ENCODE measurements at places on chromosomes 5 and 9. TPM values are rescaled to one million over a fixed set of nuclear protein-coding genes. Genes with fewer than 3 reads are reported as not detected.

- DNase-seq = no peak
Observed at GRCh38 chr5:158965334-158965733, 134.4 kb downstream of the EBF1 start.

GRCh38 chr5:132102101-132102701 lies 28.6 kb downstream of the CSF2 start:
- DNase-seq = no peak

GRCh38 chr5:117800261-117800660 lies 1188.1 kb downstream of the DTWD2 start:
- peak; percentile 14 for DNase-seq

The SV2C gene
- total RNA-seq = not detected

GRCh38 chr5:132839426-132840301 lies 9.2 kb upstream of the SHROOM1 start:
- DNase-seq = peak; percentile 67

- peak; percentile 46 for DNase-seq
Observed at GRCh38 chr9:19375538-19375937, 4.5 kb downstream of the RPS6 start.

- peak; percentile 100 for DNase-seq
Observed at GRCh38 chr5:17180864-17181723, 36.3 kb upstream of the BASP1 start.

The GABRG2 gene
- not detected for total RNA-seq

GRCh38 chr9:114164191-114164794 lies 9.0 kb downstream of the COL27A1 start:
- DNase-seq = no peak

DNA sequence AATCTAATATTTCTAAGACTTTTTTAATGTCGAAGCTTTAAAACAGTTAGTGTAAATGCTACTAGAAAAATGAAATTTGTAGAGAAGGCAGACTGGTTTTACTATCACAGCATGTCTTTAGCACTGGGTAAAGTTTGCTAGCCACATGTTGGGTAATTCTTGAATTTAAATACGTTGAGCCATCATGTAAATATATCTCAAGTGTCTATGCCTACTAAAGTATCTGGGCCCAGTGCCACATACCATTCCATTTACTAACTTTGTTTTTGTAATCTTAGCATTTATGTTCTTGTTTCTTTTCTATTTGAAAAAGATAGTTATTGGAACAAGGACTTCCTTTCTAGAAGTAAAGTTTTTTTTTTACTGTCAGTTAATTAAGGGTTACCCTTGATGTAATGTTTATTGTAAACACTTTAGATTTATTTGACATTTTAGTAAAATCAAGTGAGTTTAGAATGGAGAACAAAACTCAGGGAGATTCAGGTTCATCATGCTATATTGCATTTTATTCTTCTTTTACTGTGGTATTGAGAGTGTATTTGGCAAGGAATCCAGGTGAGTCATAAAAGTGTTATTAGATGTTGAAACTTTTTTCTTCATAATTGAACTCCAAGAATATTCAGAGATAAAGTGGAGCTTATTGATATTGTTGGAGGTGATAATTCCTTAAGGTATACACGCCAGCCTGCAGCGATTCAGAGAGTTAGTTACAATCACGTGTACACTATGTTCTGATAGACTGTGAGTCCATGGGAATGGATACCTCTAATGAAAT lies 182.4 kb downstream of the CCDC171 start:
- DNase-seq = peak; percentile 88

- no peak for DNase-seq
Observed at GRCh38 chr5:89128906-89129625, 246.1 kb upstream of the MEF2C start.

DNA sequence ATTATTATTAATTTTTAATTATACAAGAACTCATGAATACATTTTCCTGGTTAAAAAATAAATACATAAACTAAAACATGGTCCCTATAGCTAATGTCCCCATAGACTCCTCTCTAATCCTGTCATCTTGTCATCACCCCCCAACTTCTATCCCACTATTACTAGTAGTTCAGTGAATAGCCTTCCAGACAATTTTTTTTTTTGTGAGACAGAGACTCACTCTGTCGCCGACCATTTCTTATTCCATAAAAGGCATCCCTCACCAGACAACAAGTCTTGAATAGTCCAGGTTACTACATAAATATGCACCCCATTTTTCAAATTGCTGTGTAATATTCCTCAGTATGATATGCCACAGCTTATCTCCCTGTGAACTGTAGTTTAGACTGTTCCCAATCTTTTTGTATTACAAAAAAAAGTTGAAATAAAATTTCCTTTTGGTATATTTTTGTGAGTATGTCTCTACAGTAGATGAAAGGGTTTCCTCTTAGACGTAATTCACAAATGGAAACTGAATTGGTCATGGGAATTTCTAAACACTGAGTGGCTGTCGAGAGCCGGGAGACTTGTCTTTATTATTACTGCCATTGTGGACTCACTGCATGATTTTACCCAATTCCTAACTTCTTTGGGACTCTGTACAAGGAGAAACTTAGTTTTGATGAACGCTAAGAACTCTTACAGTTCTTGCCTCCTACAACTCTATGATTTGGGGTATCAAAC lies 6.4 kb upstream of the ABLIM3 start:
- DNase-seq = no peak

- DNase-seq = peak; percentile 94
Observed at GRCh38 chr5:59079622-59080620, 497.0 kb downstream of the RAB3C start.

The NPR3 gene
- 56.0 TPM for total RNA-seq

- peak; percentile 44 for DNase-seq
Observed at GRCh38 chr5:127942246-127943060, 141.1 kb upstream of the SLC12A2 start.

DNA sequence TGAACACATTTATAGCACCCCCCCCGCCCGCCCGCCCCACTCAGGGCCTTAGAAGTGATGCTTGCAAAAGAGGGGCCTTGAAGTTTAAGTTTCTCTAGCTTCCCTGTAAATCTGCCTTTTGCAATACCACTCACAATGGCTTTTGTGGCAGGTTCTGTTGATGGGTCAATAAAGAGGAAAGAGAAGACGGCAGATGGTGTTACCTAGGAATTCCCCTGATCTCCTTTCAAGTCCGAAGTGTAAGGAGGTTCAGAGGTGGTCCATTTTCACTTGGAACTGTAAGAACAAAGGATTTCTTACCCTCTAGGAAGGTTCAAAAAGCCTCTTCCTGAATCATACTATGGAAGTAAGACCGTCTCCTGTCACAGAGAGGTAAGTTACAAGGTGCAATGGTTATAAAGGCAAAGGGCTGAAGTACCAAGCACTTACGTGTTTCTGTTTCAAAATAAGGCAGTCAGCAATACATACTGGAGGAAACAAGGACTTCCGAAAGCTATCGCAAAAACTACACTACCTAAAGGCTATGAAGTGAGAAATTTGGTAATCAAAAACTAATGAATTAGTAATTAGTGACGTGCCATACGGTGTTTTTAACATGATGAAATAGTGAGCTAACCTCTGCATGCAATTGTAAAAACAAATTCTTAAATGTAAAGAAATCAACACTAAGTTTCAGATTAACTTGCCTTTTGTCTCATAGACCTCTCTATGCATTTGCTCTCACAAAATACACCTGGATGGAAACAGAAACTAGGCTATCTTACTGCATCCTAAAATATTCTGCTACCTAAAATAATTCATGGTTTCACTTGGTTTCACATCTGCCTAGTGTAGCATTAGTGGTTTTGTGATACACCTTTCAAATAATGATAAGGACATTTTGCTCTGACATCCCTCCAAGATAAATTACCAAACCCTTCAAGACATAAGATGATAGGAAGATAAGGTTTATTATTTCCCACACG lies 589.4 kb upstream of the FAM174A start:
- DNase-seq = no peak

DNA sequence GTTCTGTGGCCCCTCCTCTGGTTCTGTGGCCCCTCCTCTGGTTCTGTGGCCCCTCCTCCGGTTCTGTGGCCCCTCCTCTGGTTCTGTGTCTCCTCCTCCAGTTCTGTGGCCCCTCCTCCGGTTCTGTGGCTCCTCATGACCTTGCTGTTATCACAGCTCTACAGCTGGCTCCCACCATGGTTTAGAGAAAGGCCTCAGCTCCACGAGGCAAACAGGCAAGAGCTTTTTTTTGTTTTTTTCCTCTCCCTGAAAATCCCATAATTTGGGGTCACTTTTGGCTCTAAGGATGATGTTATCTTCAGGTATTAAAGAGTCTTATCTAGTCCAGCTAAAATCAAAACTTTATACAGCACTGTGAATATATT lies 31.8 kb downstream of the C5orf15 start:
- DNase-seq = no peak

DNA sequence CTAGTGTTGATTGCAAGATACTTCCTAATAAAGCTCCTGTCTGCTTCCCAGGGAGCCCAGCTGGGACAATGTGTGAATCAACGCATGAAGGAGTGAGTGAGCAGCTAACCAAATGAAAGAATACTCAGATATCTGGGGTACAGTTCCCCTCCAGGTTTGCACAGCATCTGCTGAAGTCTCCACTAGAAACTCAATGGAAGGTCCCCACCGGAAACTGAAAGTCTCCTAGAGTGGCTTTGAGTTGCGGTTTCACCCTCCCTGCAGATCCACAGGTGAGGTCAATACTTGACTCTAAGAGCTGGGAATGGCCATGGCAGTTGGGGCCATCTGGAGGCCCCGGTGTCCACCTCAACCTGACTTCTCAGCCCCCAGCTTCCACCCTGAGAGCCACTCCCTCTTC lies 198.2 kb upstream of the MSX2 start:
- DNase-seq = no peak

DNA sequence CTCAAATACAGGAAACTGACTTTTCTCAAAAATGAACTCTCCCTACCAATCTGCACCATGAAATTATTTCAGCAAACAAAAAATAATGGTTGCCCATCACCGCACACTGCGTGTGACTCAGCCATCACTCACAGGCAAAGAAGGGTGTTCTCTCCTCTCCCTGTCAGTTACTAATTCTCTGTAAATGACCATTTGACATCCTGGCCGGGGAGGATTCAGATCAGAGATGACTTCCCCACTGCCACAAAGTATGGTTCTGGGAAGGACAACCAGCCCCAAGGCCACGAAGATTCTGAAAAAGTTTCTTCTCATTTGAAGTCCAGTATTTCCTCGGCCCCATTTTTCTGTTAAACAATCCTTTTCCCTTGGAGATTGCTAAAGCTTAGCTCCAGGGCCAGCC lies 199.4 kb downstream of the AUH start:
- DNase-seq = peak; percentile 37

DNA sequence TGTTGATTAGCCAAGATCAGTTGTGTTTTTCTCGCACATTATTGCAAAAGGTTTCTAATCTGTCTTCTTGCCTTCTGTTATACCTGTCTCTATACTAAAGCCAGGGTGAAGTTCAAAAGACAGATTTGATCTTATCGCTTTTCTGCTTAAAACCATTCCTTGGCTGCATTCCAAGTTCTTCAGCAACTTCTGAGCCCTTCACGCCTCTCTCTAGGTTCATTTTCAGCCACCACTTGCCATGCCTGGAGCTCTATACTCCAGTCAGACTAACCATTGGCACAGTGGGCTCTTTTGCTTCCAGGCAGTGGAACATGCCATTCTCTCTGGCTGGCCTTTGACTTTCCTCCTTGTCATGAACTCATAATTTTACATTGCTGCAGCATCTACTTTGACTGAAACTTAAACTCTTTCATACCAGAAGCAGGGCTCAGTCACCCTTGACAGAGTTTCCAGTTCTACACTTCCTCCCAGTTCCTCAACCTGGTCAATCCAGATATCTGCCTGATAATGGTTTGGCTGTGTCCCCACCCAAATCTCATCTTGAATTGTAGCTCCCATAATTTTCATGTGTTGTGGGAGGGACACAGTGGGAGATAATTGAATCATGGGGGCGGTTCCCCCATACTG lies 114.4 kb downstream of the SLC12A2 start:
- DNase-seq = no peak

DNA sequence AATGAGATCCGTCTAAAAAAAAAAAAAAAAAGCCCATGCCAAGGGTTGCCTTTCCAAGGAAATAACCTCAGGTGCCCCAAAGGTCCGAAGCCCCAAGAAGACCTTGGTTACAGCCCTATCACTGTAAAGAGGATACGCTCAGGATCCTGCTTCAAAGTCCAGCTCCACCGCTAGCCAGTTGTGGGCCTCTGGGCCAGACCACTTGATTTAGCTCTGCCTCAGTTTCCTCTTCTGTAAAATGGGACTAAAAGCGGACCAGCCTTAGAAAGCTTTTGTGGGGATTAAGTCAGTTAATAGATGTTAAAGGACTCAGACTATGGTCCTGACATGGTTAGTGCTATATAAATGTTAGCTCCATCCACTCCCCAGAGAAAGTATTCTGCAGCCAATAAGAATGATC lies 48.7 kb upstream of the ORM1 start:
- no peak for DNase-seq

GRCh38 chr9:129752900-129753729 lies at the start of gene PTGES:
Gene PTGES (minus strand): TSS chr9:129753042. CDS start chr9:129753012, 30 bp downstream.
- DNase-seq = peak; percentile 90

- DNase-seq = no peak
Observed at GRCh38 chr9:88875400-88876120, 115.7 kb upstream of the S1PR3 start.

All from HFFc6 (cell line).